Femur (tissue), 1 donor: ENCODE measurements at places on chromosomes 5 and 9.

DNA sequence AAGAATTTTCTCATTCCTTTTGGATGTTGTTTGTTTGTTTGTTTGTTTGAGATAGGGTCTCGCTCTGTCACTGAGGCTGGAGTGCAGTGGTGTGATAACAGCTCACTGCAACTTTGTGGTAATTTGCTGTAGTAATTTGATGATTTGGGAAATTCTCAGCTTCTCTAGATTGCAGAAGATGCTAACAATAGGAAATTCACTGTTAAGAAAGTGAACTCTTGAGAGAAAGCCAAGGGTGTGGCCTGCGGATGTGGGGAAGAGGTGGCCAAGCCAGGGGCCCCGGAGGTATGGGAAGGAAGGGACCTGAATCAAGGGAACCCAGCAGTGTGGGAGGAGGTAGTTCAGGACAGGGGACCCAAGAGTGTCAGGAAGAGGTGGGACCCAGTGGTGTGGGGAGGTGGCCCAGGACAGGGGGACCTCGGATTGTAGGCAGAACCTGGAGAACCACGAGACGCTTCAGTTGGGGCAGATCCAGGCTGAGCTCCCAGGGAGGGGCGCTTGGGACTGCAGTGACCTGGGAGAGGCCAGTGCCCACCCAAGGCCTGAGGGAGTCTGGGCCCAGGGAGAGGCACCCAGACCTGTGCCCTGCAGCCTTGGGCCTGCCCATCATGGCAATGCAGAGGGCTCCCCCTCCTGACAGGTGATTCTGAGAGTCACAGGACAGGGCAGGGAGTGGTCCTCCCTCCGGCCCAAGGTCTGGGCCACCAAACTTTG, 5.6 kb upstream of the LCN2 start:
- DNase-seq = no peak

DNA sequence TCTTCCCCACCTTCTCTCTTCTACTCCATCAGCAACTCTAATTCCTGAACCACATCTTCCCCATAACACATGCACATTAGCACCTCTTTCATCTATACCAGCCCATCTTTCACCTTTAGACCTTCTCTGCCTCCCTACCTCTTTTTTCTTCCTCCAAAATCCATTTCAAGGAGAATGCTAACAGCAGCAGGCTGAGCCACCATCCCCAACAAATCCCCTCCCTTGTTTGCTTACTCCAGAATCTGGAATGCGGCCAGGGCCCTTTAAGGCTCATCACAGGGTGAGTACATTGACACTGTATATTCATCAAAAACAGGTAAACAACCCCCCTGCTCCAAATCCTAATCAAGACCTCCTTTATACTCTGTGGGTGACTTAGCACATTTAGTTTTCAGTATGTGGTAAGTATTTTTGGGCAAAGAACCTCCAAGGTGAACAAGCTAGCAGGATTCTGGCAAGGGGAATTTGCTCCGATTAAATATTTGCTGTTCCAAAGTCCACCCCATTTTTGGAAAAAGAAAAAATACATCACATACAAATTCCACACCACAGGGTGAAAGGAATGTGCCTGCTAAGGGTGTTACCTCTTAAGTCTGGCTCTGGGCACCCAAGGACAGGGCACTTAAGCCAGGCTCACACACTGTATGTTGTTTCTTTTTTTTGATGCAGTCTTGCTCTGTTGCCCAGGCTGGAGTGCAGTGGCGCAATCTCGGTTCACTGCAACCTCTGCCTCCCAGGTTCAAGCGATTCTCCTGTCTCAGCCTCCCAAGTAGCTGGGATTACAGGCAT, 71.4 kb downstream of the SERINC5 start:
- no peak for DNase-seq

- no peak for DNase-seq
Observed at GRCh38 chr5:166746506-166746905, 1544.9 kb upstream of the WWC1 start.

- DNase-seq = no peak
Observed at GRCh38 chr9:129489838-129490582, 130.9 kb downstream of the C9orf50 start.

DNA sequence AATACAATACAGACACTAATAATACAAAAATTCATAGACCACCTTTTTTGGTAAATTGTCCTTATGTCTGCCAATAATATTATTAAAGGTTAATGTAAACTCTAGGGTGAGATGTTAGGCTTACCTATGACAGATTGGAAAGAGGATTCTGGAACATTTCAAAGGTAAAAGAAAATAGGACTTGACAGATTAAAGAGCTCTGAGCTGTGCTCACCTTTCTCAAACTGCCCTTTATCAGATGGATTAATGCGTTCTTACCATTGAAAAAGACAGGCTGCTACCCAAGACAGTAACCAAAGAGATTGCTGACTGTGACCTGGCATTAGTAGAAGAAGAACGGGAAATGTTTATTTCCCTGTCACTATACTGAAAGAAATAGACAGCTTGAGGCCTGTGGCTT, 156.1 kb upstream of the MRPS30 start:
- DNase-seq = no peak

DNA sequence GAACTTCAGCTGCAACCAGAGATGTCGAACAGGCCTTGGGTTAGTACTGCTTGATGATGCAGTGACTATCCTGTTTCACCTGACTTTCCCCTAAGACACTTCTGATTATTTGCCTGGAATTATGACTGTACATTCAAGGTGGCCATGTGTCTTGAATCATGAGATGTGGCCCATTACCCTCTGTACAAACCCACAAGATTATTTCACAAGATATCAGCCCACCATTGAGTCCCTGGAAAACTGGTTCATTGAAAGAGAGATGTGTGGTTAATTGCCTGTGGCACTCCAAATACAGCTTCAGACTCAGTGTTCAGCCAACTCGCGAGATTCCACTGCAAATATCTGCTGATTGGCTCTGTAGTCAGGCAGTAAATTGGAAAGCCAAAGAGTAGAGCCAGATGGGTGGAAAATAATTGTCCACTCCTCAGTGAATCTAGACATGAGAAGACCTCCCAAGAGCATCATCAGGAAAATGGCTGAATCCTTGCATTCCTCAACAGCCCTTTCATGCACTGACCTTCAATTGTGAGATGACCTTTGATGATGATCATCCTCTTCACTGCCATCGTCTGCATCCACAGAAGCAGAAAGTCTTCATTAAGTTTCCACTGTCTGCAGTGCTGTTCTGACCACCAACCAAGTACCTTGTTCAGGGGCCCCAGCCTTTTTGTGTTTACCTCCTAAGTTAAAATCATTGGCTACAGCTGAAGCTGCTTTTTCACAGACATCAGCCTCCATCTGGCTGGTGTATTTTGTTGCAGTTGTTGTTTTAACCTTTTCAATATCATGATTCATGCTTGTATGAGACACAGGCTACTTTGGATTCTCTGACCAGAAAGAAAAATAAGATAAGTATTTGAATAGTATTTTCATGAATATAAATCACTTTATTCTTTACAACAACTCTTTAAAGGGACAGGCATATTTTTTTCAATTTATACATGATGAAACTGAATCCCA, 75.2 kb downstream of the ESM1 start:
- no peak for DNase-seq

DNA sequence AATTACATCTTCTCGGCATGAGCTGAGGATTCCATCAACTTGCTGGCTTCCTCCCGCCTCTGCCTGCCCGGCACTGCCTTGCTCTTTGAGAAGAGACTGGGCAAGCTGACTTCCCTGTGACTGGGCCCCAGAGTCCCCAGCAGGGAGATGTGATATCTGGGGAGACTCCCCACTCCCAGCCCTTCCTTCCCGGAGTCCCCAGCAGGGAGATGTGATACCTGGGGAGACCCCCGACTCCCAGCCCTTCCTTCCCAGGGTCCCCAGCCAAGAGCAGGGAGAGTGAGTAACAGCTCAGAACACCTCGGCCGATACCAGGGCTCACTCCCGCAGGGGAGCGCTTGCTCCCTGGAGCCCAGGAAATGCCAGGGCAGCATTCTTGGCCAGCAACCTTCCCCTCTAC, 90.1 kb upstream of the NEURL1B start:
- no peak for DNase-seq

- DNase-seq = no peak
Observed at GRCh38 chr9:79880626-79881025, 308.9 kb downstream of the TLE4 start.

- DNase-seq = peak; percentile 66
Observed at GRCh38 chr5:73917433-73917832, 291.4 kb downstream of the ARHGEF28 start.

GRCh38 chr9:79371301-79371700, 200.5 kb upstream of the TLE4 start:
- DNase-seq = no peak

GRCh38 chr5:178279026-178279722, 46.6 kb upstream of the PHYKPL start:
- peak; percentile 17 for DNase-seq

DNA sequence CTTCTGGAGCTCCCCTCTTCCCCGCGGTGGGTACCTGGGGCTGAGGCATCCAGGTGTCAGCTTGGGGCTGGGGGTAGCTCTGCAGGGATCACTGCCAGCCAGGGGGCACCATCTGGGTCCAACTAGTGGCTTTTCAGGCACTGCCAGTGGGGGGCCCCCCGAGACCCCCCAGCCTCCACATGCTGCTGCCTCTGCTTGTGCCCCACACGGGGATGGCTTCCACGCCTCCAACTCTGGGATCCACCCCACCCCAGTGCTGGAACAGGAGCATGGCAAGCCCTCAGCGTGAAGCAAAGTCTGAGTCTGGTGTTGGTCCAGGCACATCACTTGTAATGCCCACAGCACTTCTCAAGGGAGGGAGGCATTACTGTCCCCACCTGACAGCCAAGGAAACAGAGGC, 260.5 kb upstream of the MVB12B start:
- no peak for DNase-seq

- DNase-seq = no peak
Observed at GRCh38 chr9:128070874-128071273, 2.8 kb downstream of the SLC25A25 start.

- no peak for DNase-seq
Observed at GRCh38 chr5:148403344-148403743, 19.6 kb downstream of the FBXO38 start.

GRCh38 chr5:14816999-14817761, 54.4 kb downstream of the ANKH start:
- DNase-seq = no peak

DNA sequence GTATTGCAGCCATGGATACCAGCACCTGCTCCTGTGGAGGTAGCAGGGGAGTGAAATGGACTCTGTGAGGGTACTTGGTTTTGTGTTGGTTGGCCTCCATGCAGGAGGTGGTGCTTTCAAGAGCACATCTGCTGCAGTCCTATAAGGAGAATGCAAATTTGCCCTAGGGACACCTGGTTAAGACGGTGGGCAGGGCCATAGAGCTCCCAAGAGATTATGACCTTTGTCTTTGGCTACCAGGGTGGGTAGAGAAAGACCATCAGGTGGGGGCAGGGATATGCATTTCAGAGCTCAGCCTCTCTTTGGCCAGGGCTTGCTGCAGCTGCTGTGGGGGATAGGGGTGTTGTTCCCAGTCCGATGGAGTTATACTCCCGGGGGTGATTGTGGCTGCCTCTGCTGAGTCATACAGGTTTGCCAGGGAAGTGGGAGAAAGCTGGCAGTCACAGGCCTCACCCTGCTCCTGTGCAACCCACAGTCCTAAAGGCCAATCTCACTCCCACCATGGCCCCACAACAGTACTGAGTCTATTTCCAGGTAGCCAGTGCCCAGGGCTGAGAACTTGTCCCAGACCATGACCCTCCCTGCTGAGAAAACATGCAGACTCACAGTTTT, 14.0 kb upstream of the PDLIM4 start:
- DNase-seq = peak; percentile 10

DNA sequence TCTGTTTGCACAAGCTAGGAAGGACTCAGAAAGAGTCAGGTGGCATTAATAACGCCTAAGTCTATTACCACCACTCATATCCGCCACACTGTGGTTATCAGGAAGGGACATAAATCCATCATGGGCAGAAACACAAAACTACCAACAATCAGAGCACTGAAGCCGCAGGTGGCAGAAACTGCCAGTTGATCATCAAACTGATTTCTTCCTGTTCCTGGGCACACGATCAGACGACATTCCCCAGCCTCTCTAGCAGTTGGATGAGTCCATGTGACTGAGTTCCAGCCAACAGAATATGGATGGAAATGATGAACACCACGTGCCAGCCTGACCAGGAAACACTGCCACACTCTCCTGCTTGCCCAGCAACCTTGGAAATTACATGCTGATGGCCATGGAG, 181.7 kb downstream of the ELAVL2 start:
- no peak for DNase-seq

DNA sequence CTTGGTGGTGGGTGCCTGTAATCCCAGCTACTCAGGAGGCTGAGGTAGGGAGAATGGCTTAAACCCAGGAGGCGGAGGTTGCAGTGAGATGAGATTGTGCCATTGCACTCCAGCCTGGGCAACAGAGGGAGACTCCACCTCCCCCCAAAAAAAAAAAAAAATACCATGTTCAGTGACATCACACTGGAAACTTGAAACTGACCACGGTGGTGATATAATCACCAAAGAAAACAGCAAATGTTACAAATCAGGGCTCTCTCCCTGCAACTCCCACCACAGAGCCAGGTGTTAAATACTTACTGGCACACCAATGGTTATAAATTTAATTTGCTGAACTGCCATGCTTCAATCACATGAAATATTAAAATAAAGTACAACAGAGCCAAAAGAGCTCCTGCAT, 81.4 kb downstream of the ZNF608 start:
- DNase-seq = no peak

DNA sequence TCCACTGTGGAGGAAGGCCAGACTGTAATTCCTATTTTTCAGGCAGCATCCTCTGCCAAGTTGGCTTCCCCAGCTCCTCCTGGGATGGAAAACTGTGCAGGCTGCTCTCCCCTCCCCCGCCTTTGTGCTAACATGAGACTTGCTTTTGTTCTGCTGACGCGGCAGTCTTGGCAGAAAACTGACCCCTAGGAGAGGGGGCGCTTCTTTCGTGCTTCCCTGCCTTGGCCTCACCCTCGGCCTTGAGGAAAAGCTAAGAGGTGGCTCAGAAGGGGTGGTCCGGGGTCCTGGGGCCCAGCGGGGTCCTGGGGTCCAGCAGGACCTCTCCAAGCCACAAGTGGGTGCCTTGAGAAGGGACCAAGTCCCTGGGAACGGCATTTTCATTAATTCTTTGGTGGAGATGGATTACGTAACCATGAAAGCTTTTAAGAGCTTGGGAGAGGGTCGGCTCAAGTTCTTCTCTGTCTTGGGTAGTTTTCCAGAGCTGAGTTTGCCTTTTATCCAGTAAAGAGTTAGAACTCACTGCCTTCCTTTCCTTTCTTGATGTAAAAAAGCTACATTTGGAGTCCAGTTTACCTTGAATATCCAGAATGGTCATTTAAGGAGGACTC, 51.0 kb downstream of the SH3PXD2B start:
- peak; percentile 97 for DNase-seq

GRCh38 chr5:154923441-154924430, 14.3 kb downstream of the GEMIN5 start:
- DNase-seq = no peak

DNA sequence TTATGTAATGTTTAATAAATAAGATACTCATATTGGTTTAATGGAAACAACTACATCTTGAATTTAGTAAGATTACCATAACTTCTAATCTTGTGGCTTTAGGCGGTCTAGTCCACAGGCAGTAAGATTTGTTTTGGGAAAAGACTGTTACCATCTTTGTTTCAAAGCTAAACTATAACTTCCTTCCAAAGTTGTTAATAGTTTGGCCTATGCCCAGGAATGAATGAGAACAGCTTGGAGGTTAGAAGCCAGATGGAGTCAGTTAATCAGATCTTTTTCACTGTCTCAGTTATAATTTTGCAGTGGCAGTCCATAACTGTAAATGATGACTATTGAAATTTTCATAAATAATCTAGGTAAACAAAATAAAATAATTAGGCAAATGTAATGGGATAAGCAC, 241.8 kb upstream of the KLF9 start:
- no peak for DNase-seq
